DMS79 treated with DMSO at 0.1 percent for 48 hours (cell line): ENCODE measurements at places on chromosomes 5 and 9.

DNA sequence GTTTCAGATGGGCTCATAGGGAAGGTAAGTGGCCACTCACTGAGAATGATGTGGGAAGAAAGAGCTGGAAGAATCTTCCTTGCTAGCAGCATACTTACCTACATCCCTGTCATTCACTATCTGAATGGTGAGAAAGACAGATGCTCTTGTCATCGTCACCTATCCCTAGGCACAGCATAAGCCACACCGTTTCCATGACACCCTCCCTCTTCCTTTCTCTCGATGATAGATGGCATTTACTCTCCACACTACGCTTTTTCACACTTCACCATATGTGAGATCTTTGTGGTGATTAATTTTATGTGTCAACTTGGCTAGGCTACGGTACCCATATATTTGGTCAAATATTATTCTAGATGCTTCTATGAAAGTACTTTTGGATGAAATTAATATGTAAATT lies 44.4 kb upstream of the FER start:
- no peak for DNase-seq

DNA sequence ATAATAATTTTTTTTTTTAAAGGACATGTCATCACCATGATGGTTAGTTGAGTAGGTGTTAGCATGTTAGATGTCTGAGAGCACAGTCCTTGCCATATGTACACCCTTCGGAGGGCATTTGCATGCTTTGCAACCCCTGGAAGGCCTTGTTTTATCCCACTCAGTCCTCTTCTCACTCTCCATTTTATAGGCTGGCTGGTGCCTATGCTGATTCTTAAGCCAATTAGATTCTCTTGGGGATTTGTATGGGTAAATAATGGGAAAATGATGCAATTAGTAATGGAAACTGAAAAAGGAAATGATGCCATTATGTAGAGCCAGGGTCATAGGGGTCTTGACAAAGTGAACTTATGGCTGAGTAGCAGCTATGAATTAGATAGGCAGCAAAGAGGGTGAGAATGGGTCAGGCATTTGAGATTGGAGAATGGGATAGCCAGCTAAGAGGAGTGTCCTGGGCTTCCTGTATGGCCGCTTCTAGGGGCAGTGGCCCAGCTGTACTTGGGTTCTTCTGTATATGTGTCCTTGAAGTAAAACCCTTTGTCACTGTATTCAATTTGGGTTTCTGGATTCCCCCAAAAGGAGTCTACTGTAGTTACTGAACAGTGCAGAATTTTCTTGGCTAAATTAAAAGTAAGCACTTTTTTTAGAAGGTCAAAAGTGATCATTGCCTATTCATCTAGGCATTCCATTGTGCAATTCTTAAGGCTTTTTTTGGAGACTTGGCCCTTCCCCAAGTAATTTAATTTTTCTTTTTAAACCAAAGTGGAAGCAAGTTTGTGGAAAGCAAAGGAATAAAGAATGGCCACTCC lies 31.6 kb downstream of the LRRTM2 start:
- no peak for DNase-seq

GRCh38 chr9:131817627-131818026 lies 77.8 kb upstream of the RAPGEF1 start:
- peak; percentile 94 for DNase-seq

- peak; percentile 49 for DNase-seq
Measured at GRCh38 chr5:9468060-9468388, 77.9 kb downstream of the SEMA5A start.

DNA sequence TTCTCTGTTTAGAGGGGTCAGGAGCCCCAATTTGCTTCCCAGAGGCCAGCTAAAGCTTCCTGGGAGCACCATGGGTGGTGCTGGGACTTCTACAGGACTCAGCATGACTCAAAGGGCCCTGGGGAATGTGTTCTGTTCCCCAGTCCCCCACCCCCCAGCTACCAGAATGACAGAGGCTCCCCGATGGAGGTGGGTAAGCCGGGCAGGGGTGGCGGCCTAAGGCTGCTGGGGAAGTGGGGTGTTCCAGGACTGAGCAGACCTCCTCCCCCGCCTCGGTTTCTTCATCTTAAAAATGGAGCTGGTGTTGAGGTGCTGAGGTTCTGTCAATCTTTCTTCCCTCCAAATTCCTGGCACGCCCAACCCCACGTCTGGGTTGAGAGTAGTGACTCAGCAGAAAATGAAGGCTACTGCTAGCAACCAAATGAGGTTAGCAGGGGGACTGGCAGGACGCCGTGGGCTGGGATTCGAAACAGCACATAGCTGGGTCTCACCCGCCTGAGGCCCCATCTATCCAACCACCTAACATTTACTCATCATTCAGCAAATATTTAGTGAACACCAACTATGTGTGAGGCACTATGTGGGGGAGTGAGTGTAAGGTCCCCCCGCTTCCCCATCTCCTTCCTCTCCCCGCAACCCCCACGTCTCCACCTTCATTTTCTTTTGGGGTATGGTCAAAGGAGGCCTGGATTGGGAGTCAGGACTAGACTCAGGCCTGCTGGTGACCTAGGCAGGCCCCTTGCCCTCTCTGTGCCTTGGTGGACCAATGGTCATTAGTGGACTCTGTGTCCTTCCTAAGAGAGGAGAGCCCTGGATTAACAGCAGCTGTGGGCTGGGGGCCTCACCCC lies 50.2 kb downstream of the C9orf50 start:
- no peak for DNase-seq

- no peak for DNase-seq
Measured at GRCh38 chr5:66805514-66806430, 209.6 kb downstream of the MAST4 start.

GRCh38 chr5:180156141-180156540 lies 52.9 kb downstream of the RASGEF1C start:
- no peak for DNase-seq

- no peak for DNase-seq
Measured at GRCh38 chr9:73151653-73152542, at the start of gene ANXA1. Gene ANXA1, plus strand, starts transcription at chr9:73151865. Its CDS starts 6,671 bp downstream, at chr9:73158536.

GRCh38 chr9:115414561-115414960 lies 296.6 kb upstream of the TNC start:
- DNase-seq = no peak

- no peak for DNase-seq
Measured at GRCh38 chr9:121945281-121945680, 147.8 kb downstream of the TTLL11 start.

DNA sequence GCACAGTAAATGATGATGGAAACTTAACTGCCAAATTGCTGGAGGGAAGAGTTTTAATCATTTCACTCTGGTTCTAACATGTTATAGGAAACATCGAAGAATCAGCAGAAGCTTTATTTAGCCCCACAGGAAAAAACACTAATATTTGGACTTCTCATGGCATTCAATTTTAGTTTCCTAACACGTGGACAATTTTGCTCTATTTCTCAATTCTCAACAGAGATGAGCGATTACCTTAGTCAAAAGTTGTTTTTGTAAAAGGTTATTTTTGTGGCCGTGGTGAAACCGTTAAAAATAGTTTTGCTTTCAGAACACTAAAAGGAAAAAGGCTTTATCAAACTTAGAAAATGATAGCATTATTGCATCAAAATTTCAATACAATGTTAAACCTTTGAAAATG lies 235.2 kb downstream of the PLK2 start:
- no peak for DNase-seq

- no peak for DNase-seq
Measured at GRCh38 chr9:99682870-99683269, 138.8 kb upstream of the NR4A3 start.

- no peak for DNase-seq
Measured at GRCh38 chr5:4137781-4138180, 542.1 kb downstream of the IRX1 start.

DNA sequence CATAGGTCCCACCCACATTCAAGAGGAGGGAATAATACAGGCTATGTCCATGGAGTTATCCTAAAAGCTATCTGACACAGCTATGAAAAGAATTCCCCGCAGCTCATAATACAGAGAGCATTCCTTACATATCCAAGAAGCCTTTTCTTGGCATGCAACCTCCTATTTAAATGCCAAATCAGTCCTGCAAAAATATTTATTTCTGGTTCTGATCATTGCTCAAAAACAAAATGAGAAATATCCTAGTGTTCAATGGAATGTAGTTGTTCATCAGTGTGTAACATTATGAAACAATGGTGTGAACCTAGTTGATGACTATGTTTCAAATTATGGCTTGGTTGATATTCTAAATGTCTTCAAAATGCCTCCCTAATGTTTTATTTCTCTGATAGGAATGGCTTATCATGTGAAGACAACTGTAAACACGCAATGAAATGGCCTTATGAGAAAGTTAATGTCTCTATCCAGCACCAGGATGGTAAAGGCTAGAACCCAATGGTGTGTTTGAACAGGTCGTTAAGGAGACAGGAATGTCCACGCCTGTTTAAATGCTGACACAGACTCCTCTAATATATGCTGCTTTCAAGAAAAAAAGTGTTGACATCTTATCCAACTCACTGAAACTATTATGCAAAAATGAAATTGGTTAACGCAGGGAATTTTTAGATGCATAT lies 126.7 kb upstream of the CDH6 start:
- no peak for DNase-seq

DNA sequence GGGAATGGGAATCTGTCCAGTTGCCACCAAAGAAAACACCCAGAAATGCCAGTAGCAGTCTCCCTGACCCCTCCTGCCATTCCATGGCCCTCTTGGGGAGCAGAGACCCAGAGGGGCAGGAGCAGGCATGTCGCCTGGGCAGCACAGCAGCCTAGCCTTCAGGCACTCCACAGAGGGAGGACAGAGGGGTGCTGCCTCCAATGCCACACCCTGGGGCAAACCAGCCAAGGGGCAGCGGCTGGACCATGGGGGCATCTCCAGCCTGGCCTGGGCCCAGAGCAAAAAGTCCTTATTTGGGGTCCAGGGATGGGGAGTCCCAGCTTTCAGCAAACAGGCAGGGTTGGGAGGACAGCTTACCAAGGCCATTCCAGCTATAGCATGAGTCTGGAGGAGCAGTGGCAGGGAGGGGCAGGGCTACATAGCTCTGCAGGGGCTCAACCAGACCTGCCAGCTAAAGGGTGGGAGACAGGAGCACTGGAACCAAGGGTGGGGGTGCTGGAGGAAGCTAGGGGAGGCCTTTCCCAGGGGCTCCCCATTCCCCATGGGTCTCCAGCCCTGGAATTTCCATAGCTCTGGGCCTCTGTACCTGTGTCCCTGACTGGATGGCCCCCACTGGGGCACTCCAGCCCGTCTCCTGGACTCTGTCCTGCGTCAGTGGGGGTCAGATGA lies 6.7 kb downstream of the BRD3 start:
- DNase-seq = no peak

GRCh38 chr9:136100700-136101614 lies 5.9 kb upstream of the NACC2 start:
- DNase-seq = peak; percentile 52

- DNase-seq = no peak
Measured at GRCh38 chr5:44312374-44312773, 76.8 kb downstream of the FGF10 start.

- DNase-seq = no peak
Measured at GRCh38 chr5:170206216-170206615, 26.6 kb upstream of the C5orf58 start.

DNA sequence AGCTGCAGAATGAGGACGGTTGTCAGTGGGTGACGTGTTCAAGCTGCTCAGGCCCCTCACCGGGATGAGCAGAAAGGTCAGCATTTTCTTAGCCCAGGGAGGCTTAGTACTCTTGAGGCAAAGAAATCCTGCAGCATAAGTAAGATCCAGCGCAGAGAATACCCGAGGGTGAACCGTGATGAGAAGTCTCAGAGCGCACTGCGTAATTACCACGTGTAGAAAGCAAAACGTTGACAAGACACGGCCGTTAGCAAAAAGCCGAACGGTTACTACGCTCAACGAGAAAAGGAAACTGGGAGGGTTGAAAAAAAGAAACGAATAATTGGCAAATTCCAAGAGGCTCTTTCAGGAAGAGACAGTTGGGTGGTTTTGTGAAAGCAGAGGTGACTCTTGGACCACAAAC lies 104.0 kb downstream of the COL23A1 start:
- no peak for DNase-seq

DNA sequence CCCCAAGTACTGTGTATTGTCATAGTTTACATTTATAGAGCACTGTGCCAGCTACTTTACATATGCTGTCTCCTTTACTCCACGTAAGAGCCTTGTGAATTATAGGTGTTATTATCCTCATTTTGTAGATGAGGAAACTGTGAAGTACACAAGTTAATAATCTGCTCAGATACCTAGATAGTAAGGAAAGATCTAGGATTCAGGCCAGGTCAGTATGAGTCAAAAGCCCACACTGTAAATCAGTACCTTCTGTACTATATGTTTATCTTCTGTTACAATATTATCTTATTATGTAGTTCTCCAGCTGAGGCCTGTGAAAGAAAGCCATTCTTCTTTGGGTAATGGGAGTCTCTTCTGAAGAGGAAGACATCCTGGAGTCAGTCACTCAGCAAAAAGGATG lies 72.4 kb upstream of the TLX3 start:
- DNase-seq = no peak

- no peak for DNase-seq
Measured at GRCh38 chr9:68844631-68845612, 139.9 kb downstream of the PIP5K1B start.

DNA sequence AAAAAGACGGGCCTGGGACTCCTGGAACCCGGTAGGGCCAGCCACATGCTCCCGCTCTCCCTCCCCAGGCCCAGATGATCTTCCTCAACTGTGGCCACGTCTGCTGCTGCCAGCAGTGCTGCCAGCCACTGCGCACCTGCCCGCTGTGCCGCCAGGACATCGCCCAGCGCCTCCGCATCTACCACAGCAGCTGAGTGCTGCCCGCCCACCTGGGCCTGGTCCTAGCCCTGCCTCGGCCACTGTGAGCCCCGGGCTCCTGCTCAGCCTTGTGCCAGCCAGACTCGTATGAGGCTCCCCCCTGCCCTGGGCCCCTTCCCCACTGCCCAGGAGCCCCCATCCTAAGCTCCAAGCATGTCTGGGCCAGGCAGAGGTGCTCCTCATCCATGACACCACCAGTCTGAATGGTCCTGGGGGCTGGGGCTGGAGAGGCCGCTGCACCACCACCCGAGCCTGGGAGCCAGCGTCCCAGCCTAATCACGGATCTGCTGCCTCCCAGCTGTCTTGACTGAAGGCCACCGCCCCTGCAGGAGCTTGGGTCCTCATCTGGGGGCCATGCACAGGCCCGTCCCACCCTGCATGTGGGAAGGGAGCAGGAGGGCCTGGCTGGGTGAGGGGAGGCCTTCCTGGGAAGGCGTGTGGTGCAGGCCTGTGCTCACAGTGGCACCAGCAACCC lies 51.5 kb downstream of the LRSAM1 start:
- DNase-seq = no peak

- no peak for DNase-seq
Measured at GRCh38 chr9:9112001-9112720, 1312.6 kb upstream of the DMAC1 start.

- no peak for DNase-seq
Measured at GRCh38 chr9:76444322-76444929, 14.6 kb upstream of the GCNT1 start.

DNA sequence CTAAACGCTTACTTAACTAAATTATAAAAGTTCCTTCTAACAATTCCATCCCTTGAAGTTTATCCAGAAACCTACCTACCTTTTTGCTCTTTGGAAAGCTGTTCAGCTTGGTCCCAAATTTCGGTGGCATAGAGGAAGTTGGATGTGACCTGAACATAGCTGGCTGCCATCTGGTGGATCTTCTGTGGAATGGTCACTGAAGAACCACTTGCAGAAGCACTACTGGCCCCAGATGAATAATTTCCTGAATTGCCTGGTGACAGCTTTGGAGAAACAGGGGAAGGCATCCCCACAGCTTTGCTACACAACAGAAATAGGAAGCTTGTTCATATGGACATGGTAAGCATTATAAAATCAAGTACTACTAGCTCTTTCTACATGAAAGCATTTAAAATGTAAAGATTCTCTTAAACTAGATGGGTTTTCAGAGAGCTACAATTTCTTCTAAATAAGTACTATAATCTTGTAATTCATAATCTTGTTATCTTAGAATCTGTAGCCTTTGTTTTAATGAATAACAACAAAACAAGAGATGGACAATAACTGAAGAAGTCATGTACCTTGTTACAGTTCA lies 9.9 kb downstream of the LEAP2 start:
- no peak for DNase-seq
